ENCODE measurements at places on chromosomes 5 and 9. TPM values are rescaled to one million over a fixed set of nuclear protein-coding genes. Genes with fewer than 3 reads are reported as not detected.

The RAB14 gene
- 52.9 TPM for total RNA-seq

- DNase-seq: no peak
Measured at GRCh38 chr9:131197160-131197911, 72.0 kb downstream of the NUP214 start.

- peak; percentile 49 for DNase-seq
Measured at GRCh38 chr5:126339215-126339805, 83.9 kb upstream of the GRAMD2B start.

The RNF130 gene
- 16.2 TPM for total RNA-seq

GRCh38 chr5:94445726-94446125 lies 172.7 kb downstream of the KIAA0825 start:
- no peak for DNase-seq

DNA sequence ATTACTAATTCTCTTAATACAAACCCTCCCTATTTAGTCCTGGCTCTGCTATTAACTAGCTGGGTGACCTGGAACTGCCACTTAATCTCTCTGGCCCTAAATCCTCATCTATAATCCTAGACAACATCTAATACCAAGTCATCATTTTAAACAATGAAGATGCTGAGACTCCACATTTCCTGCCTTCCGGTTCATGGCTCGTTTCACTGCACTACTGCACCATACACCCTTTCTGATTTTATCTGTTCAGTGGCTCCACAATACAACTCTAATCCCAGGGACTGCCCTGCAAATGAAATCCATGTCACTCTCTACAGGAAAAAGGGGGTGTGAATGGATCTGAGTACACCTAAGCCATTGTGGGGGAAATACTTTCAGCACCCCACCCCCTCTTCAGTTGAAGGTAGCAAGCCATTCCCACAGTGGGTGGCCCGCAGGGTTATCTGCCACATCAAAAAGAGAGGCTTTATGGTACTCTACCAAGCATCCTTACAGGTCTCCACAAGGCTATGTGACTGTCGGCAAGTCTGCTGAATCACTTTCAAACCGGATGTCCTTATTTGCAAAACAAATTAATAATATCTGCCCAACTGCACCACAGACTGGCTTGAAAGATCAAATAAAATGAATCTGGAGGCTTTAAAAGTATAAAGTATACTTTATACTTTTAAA lies 89.5 kb downstream of the EPB41L4A start:
- DNase-seq: no peak

- DNase-seq: no peak
Measured at GRCh38 chr5:132261881-132262845, 4.7 kb downstream of the PDLIM4 start.

DNA sequence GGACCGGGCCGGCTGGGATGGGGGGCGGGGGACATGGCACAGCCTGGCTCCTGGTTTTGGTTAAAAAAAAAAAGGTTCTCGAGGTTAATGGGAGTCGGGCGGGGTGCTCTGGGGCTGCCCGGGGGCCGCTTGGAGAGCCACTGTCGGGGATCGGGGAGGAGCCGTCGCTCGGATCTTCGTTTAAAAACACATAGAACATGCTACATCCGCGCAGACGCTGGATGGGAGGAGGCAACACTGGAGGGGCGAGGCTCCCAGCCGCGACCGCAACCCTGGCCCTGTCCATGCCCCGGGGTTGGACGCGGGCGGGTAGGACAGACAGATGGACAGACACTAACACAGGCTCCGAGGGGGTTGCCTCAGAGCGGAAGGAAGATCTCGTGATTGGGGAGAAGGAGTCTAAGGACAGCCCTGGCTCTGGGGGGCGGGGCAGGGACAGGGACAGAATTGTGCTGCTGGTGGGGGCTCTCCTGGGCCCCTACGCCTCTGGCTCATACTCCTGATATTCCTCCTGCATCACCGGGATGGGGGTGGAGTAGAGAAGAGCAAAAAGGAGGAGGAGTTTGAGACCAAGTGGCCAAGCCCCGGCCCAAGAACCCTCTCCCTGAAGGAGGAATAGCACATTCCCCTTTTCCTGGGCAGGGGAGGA lies 9.9 kb downstream of the SNCB start:
- DNase-seq: no peak

- no peak for DNase-seq
Measured at GRCh38 chr5:9699681-9700080, 69.5 kb upstream of the TAS2R1 start.

GRCh38 chr5:14231156-14231555 lies 88.0 kb downstream of the TRIO start:
- no peak for DNase-seq

GRCh38 chr5:132787076-132787475 lies 10.0 kb upstream of the SEPTIN8 start:
- DNase-seq: no peak

The STK32A gene
- not detected for total RNA-seq

The PCDHA13 gene
- not detected for total RNA-seq

DNA sequence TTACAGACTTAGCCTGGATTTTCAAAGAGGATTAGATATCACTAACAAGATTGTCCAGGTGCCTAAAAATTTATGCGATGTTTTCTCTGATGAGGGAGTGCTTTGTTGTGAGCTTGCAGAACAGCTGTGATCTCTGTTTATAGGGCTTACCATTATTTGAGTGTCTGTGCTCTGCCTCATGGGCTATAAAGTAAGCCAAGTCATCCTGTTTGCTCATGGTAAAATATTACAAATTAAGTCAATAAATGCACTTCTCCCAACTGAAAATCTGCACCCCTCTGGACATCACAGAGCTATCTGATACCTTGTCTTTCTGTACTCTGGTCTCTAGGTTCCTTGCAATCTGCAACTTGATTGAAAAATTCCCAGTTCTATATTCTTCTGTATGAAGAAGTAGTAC lies 293.4 kb upstream of the ACTBL2 start:
- no peak for DNase-seq

The PCDHGB6 gene
- total RNA-seq: not detected

DNA sequence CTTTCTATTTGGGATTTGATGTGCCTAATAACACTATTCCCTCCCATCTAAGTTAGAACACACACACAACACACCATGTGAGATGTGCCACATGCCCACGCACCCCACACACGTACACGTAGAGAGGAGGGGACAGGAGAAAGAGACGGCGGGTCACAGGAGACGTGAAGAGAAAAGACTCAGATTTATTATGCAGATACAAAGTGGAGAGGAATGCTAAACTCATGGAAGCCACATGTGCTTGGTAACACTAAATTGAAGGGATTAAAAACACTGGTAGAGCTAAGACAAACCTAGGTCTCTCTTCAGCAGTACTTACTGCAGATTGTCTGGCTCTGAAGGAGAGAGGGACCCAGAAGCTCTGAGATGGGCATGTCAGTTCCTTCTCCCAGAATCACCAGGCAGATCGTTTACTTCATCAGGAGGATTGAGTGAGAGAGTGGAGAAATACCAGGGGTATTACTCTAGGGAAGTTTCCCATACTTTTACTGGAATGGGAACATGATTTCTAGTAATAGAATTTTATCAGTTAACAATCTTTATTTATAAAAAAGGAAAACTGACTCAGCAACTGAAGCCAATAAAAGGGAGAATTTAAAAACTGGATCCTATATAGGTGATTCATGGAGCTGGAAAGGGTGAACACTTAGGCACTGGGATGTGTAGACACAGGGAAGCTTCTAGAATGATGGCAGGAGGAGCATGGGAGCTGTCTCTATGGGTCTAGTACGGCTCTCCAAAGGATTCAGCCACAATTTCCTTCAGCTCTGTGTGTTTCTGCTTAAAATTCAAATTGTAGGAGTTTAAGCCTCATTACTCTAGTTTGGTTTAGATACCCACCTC lies 139.4 kb downstream of the MACIR start:
- no peak for DNase-seq

The EIF4E1B gene
- not detected for total RNA-seq

- DNase-seq: no peak
Measured at GRCh38 chr5:148403344-148403743, 19.6 kb downstream of the FBXO38 start.

DNA sequence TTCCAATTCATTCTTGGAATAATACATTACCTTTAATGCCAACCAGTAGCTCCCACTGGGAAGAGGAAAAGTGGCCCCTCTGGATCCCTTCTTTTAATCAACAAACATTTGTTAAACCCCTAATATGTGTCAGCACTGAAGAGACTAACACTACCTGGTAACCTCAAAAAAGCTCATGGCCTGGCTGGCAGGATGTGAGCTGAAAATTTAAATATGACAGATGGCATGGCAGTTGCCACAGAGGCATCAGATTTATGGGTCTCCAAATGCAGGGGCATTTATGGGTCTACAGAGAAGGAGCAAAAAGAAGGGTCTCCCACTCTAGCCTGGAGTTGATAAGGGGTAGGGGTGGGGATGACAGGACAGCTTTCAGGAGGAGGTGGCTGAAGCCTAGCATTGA lies 12.5 kb downstream of the DNAH5 start:
- no peak for DNase-seq

DNA sequence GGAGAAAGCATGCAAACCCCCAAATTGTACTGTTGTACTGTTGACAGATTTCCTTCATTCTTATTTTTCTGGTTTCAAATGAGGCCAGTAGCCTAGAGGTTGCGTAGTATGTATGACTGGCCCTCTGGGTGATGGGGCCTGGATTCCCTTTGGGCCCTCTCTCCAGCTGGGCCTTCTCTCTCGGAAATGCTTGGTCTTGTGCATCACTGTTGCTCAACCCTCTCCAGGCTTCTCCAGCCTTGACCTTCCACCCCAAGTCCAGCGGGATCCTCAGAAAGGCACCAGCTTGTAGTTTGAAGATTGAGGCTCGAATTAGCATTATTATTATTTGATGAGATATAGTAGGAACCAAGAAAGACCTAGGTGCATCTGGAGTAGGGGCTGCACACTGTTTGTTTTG lies 87.0 kb downstream of the ANGPTL2 start:
- DNase-seq: no peak

The CCIN gene
- total RNA-seq: 0.68 TPM

DNA sequence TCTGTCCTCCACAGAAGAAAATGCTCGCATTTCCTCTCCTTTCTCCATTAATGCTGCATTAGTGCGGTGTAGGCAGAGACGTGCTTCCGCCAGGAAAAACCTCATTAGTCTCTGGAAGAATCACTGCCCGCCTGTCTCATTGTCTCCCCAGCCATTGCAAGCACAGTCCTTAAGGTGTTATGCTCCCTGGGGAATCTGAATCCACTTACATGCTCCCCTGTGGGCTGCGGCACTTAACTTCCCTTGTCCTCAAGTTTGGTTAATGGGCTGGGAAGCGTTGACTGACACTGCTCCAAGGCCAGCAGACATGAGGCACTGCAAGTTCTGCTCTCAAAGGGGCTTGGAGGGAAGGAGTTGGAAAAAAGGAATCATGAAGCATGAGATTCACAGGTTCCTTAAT lies 41.6 kb downstream of the TARS1 start:
- no peak for DNase-seq

The PLPPR1 gene
- total RNA-seq: not detected

The GPR21 gene
- total RNA-seq: 0.64 TPM

GRCh38 chr9:87547671-87548081 lies 50.0 kb downstream of the DAPK1 start:
- DNase-seq: no peak

- no peak for DNase-seq
Measured at GRCh38 chr5:52811067-52811749, 23.5 kb downstream of the ITGA1 start.

DNA sequence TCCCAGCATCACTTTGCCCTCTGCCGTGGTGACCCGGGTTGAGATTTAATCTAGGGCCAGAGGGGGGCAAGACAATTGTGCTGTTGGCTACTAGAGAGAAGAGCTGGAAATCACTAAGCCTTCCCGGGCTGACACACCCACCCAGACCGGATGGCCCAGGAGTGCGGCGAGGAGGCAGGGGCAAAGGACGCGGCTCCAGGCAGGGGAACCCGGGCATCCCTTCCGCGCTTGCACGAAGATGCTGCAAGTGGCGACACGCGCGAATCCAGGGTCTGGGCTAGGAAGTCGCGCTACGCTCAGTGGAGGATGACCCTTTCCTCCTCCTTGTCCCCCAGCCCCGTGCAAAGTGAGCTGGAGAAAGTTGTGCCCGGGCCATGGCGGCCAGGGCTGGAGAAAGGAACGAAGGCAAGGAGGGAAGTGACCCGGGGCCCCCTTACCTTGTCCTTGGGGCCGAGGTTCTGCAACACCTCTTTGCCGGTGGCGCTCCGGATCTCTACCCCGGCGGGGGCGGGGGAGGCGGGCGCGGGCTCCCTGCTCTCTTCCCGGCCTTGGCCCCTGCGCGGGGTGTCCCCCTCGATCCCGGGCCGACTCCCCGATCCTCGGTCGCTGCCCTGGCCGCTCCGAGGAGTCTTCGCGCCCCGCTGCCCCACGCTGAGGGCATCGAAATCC lies 693 bp downstream of the DPYSL3 start:
- no peak for DNase-seq

DNA sequence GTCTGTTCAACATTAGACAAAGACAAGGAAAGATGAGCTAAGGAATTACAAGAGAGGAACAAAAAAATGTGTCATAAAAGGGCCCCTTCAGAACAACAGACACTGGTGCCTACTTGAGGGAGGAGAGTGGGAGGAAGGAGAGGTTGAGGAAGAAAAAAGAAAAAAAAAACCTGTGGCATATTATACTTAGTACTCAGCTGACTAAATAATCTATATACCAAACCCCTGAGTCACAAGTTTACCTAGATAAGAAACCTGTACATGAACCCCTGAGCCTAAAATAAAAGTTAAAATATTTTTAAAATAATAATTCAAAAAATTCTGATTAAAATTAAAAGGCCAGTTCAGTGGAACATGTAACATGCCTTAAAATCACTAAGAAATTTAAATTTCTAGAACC lies 107.3 kb downstream of the MTREX start:
- DNase-seq: no peak

DNA sequence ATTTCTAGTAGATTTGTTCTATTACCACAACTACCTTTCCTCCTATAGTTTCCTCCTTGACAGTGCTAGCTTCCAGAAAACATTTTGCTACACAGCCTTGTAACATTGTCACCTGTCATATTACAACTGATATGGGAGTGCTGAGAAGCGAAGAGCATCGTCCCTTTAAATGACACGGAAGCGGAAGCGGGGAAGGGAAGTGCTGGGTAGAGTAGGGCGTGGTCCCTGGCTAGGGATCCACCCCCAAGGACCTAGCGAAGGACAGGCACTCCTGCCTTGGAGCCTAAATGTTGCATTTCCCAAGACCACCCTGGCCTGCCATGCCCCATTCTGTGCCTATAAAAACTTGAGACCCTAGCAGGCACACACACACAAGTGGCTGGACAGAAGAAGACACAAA lies 57.4 kb upstream of the RANBP6 start:
- DNase-seq: no peak

GRCh38 chr5:137335493-137335892 lies 163.6 kb downstream of the SPOCK1 start:
- DNase-seq: no peak

DNA sequence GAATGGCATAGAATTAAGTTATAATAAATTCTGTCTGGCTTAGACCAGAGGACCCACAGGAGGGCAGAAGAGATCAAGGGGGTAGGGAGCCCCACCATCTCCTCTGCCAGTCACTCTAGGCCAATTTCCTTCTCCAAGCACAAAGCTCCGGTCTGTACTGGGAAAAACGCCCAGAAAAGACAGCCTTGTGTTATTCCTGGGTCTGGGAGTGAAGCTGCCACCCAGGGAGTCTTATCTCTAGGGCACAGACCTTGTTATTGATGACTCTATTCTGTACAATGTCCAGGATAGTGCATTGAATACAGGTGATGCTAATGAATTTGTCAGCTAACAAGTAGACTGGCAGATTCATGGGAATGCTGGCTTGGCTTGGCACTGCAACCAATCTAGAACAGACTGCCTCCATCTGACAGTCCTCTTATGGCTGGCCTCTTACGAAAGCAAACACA lies 60.7 kb downstream of the MED27 start:
- DNase-seq: no peak

GRCh38 chr9:132041798-132042197 lies 37.9 kb downstream of the MED27 start:
- no peak for DNase-seq

The GCNT4 gene
- total RNA-seq: 11.5 TPM

- no peak for DNase-seq
Measured at GRCh38 chr5:68288707-68289134, 73.2 kb downstream of the PIK3R1 start.

All from T-cell (primary cell).